NCI-H1105 treated with DMSO at 0.1 percent for 48 hours (cell line): ENCODE measurements at places on chromosomes 4 and X.

DNA sequence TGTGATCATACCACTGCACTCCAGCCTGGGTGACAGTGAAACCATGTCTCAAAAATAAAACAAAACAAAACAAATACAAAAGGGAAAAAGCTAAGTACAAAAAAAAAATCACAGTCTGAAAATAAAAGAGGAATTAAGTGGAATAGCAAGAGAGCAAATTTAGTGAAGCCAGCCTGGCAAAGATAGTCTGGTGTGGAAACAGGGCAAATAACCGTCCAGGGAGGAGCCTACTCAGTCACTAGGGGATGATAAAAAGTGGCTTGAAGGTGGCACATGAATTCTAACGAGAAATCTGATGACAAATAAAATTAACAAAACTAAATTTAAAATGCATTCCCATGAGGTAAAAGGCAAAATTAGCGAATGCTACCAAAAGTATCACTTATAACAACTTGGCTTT, 8.2 kb downstream of the PDGFC start:
- DNase-seq, result no peak

- DNase-seq, result no peak
Observed at GRCh38 chr4:20272411-20272872, 20.7 kb downstream of the SLIT2 start.

GRCh38 chr4:99821918-99822503, 5.4 kb downstream of the DAPP1 start:
- DNase-seq, result no peak

GRCh38 chr4:101806914-101807313, 16.4 kb downstream of the BANK1 start:
- no peak for DNase-seq

GRCh38 chr4:54440394-54441136, 211.5 kb downstream of the PDGFRA start:
- DNase-seq, result peak; percentile 14

DNA sequence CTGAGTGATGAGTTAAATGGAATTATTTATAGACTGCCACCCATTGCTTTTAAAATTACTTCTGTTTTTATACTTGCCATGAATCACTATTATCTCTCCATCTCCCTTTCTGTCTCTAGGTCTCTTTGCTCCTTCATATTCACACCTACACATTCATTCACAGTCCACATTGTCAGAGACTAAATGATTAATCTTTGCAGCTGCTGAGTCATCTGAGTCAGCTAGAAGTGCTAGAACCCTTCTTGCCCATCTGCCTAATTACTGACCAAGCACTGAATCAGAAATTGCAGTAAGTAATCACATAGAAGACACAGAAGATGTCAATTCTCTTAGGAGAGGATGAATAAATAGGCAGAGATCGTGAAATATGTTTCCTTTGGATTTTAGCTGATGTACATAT, 31.6 kb upstream of the RPS6KA6 start:
- peak; percentile 22 for DNase-seq
